IMR-90 (cell line): ENCODE measurements at places on chromosomes 16 and 17. TPM values are rescaled to one million over a fixed set of nuclear protein-coding genes. Genes with fewer than 3 reads are reported as not detected.

TBX21 gene
- not detected in 2 replicates for total RNA-seq

CSH2 gene
- not detected in 2 replicates for total RNA-seq

NEUROD2 gene
- not detected in 2 replicates for total RNA-seq

EFCAB5 gene
- total RNA-seq, result under 0.01 TPM in 1 of 2 replicates, not detected in the other

MYH1 gene
- not detected in 2 replicates for total RNA-seq

CMTM2 gene
- total RNA-seq, result not detected in 2 replicates

RNU2-1 gene
- not detected in 2 replicates for total RNA-seq

MOSMO gene
- 16.0 and 16.9 TPM in 2 replicates for total RNA-seq

TP53TG3C gene
- not detected in 2 replicates for total RNA-seq

ALDH3A1 gene
- not detected in 2 replicates for total RNA-seq

PIPOX gene
- total RNA-seq, result 1.1 and 1.3 TPM in 2 replicates

OR3A3 gene
- not detected in 2 replicates for total RNA-seq

MRPS23 gene
- 37.3 and 41.7 TPM in 2 replicates for total RNA-seq

MYH2 gene
- total RNA-seq, result not detected in 2 replicates

HYDIN gene
- total RNA-seq, result under 0.01 and 0.18 TPM in 2 replicates
